ENCODE measurements at places on chromosomes 4 and X.
A peak's percentile ranks its signal among the peaks of the same experiment; 100 is the strongest.

- no peak for DNase-seq
Measured at GRCh38 chr4:104248726-104249125, 246.0 kb downstream of the CXXC4 start.

GRCh38 chr4:71188156-71188640 is 150.6 kb upstream of the SLC4A4 start:
- DNase-seq: no peak

- no peak for DNase-seq
Measured at GRCh38 chrX:107374831-107375230, 74.6 kb upstream of the FRMPD3 start.

- DNase-seq: no peak
Measured at GRCh38 chr4:102862016-102862415, 6.8 kb upstream of the CISD2 start.

DNA sequence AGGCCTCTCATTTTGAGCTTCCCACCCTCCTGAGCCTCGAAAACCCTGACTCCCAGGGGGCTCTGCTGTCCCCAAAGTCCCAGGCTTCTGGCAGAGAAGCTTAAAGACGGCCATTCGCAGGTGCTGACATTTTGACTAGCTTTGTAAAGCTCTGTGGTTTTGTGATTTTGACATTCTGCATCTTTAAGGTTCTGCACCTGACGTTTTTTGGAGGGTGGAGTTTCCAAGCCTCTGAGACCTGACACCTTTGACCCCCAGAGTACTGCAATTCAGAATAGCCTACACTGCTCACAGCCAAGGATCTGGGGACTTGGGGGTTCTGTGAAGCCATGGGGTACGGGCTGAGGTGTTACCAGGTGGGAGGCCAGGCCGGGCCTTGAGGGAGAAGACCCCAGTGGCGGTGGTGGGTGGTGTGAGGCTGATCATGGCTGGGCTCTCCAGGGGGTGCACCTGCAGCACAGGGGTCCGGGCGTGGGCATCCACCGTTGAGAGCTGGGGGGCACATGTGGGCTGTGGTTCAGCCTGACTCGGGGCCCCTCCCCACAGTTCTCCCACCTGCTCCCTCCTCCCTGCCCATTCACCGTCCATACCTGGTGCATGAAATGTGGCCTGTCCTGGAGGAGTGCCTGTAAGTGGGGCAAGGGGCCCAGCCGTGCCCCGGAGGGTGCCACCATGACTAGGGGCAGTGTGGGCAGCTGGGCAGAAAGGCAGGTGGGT is 7.3 kb downstream of the FOXP3 start:
- no peak for DNase-seq

DNA sequence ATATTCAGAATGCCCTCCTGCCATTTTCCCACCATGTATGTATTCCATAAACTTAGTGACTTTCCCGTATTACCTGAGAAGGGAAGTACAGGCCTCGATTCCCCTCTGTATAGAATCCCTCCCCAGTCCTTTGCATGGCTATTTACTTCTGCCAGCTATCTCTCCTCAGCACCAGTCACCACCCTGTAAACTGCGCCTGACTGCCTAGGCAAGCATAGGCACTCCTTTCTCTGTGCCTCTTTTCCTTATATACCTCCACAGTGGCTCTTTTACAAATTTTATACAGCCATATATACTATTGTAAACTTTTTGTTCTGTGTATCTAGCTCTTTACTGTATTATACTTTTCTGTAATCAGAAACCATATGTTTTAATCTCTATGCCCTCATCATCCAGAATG is 130.9 kb upstream of the TET2 start:
- no peak for DNase-seq

GRCh38 chr4:60020389-60020788 is 1179.7 kb upstream of the ADGRL3 start:
- DNase-seq: no peak

DNA sequence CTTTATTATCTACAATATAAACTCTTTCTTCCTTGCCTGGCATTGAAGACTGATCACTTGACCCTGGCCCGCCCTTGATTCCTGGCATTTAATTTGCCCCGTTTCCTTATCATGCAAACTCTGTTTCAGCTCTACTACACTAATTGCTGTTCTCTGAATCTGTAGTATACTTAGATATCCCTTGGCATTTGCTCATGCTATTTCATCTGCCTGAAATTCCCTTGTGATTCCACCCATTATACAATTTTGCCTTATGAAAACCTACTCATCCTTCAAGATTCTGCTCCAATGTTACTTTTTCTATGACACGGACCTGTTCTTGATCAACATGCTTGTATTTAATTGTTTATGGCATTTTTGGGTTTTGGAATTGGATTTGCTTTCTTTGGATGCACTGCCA is 459.9 kb upstream of the AMOT start:
- no peak for DNase-seq

- DNase-seq: no peak
Measured at GRCh38 chr4:24742773-24743172, 52.6 kb upstream of the SOD3 start.

GRCh38 chrX:103310555-103311398 is at the start of gene BEX2:
Gene BEX2, minus strand, starts transcription at chrX:103310990. Its CDS starts 1,014 bp downstream, at chrX:103309976.
- peak; percentile 70 for DNase-seq

GRCh38 chrX:103846386-103846785 is 14.3 kb upstream of the RAB9B start:
- DNase-seq: no peak

GRCh38 chr4:78987683-78988082 is 48.4 kb upstream of the PAQR3 start:
- no peak for DNase-seq

DNA sequence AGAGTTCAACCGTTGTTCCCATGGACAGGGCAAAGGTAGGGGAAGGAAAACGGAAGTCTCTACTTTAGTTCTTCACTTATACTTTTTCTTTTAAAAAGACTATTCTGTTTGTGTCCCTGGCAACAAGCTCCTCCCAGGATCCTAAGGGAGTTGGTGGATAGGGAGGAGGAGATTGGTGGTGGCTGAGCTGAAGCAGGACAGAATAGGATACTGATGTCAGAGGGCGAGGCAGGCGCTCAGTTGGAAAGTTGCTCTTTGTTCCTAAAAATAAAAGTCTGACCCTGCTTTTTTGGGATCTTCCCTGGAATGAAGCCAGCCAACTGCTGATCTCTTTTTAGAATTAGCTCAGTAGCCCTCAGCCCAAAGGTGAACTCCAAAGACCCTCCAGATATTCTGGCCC is 104.7 kb downstream of the MGST2 start:
- no peak for DNase-seq

DNA sequence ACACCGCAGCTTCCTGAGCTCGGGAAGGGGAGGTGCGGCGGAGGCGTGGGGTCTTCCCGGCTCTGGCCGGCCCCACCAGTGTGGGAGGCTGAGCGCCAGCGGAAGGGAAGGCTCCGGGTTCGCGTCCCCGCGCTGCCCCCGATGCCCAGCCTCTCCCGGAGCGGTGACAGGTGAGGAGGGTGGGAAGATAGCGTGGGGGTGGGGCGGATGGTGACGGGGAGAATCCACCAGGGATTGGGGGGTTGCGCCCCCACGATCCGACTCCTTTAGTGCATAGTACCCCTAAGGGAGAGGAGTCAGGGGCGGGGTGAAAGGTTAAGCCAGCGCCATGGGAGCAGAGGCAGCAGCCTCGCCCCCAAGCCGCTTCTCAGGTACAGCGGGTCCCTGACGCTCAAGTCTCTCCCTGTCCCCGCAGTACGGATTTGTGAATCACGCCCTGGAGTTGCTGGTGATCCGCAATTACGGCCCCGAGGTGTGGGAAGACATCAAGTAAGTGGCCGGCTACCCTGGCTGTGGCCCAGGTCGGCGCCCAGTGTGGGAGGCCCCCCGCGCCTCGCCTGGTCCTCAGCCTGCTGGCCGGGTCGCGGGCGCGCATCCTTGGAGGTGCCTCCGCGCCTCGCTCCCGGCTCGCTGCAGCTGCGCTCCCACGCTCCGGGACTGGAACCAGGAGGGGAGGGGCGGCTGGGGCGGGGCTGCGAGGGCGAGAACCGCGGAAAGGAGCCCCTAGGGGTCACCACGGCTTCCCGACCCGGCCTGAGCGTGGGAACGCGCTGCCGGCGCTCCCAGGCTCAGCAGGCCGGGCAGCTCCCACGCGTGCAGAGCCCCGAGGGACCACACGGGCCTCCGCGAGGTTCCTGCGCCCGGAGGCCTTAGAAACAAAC is 791 bp downstream of the GUCY1B1 start:
- no peak for DNase-seq

GRCh38 chr4:51859476-51860031 is 16.6 kb downstream of the DCUN1D4 start:
- no peak for DNase-seq

- no peak for DNase-seq
Measured at GRCh38 chr4:88276952-88277710, 7.2 kb downstream of the PPM1K start.

- DNase-seq: peak; percentile 38
Measured at GRCh38 chrX:69615779-69616456, at the start of gene EDA. Gene EDA, plus strand, starts transcription at chrX:69616113.

GRCh38 chrX:130834149-130834548 is 68.9 kb downstream of the ENOX2 start:
- no peak for DNase-seq

DNA sequence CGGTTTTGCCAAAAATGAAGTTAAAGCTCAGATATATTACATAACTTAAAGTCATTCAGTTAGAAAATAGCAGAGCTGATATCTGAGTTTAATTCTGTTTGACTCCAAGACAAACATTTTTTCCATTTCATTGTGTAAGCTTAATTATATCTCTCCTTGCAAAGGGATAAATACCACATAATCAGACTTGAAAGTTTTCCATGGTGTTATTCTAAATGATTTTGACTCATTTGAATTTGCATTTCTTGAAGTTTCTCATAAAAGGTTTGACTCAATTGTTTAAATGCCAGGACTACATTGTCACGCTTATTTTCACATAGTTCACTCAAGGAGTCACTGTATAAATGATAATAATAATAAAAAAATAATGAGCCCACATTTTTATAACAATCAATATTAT is 39.4 kb upstream of the DDX60 start:
- no peak for DNase-seq

Data from stimulated activated CD4-positive, alpha-beta T cell treated with anti-CD3 and anti-CD28 coated beads, Interleukin-1b, Interleukin-23, amount 100 ng/mL, for 1 hour (primary cell).